ENCODE measurements at places on chromosomes 2 and 18.
A peak's percentile ranks its signal among the peaks of the same experiment; 100 is the strongest.

GRCh38 chr2:158725441-158725891 lies 69.7 kb upstream of the DAPL1 start:
- DNase-seq, result no peak

DNA sequence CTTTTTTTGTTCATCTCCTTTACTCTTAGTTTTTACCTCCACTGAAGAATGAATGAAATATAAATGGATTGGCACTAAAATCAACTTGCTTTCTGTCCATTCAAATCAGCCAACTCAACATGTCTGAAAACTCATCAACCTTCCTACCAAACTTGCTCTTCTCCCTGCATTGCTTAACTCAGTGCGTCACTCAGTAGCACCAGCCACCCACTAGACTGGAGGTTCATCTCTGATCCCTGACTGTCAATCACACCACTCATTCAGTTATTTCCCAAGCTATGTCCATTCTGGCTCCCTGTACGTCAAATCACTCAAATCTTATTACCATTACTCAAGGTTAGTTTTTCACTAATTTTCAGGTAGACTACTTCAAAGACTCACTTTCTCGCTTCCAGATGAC lies 75.2 kb upstream of the RBMS1 start:
- DNase-seq, result no peak

DNA sequence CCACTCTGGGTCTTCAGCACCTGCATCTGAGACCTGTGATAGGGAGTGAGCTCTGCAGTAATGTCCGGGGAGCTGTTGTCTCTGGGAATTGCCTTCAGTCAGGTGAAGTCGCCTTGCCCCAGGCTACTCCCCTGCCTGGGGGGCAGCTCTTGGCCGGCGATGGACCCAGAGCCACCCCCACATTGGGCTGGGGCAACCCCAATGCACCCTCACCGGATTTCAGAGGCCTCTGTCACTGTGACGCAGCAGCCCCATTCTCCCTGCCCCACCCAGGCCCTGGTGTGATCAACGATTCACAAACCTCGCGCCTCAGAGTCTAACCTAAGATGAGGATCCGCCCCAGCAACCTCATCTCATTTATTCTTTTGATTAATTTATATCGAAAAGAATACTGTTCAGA lies 303.6 kb downstream of the NDUFA10 start:
- DNase-seq, result no peak

DNA sequence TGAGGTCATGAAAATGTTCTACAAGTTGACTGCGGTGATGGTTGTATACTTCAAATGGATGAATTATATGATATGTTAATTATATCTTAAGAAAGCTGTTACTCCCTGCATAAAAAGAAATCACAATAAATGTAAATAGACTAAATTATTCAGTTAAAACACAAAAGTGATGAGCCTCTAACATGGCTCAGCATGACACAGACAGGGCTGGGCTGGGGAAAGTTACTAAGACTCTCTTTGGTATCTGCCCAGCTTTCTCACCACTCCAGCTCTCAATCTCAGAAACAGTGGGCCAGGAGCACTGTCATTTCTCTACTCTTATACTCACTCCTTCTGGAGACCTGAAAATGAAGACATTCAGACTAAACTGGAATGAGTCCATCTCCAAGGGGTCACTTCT lies 3.5 kb downstream of the CYP27C1 start:
- no peak for DNase-seq

GRCh38 chr2:120526047-120526562 lies 180.2 kb downstream of the INHBB start:
- DNase-seq, result no peak

- peak; percentile 83 for DNase-seq
Observed at GRCh38 chr2:72953976-72954375, 36.7 kb downstream of the EMX1 start.

GRCh38 chr2:211930331-211930730 lies 608.3 kb downstream of the ERBB4 start:
- DNase-seq, result no peak

DNA sequence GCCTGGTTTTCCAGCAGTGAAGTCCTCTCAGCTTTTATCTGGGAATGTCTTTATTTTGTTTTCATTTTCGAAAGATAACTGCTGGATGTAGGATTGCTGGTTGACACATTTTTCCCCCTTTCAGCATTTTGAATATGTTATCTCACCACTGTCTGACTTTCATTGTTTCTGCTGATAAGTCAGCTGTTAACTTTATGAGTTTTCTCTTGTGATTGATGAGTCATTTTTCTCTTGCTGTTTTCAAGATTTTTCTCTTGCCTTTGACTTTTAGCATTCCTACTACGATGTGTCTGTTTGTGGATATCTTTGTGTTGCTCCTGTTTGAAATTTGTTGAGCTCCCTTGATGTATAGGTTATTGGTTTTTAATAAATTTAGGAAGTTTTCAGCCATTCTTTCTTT lies 85.5 kb downstream of the AGPS start:
- DNase-seq, result no peak

GRCh38 chr18:59871711-59872362 lies 28.0 kb upstream of the PMAIP1 start:
- no peak for DNase-seq

DNA sequence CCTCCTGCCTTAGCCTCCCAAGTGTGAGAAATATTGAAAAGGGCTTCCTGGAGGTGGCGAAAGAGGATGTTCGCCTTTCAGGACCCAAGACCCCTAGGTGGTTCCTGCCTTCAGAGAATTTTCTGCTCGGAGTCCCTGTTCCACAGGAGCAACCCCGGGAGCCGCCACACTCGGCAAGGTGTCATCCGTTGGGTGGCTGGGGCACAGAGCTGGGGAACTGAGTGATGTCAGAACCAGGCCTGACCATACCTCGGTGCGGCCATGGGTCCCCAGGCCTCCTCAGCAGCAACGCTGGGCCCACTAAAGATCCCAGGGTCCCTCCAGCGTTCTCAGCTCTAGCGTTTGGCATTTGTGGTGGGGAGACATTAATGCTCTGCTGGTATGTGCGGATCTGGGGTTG lies 23.7 kb upstream of the TAF1B start:
- DNase-seq, result no peak

- no peak for DNase-seq
Observed at GRCh38 chr18:70293166-70293565, 4.3 kb downstream of the SOCS6 start.

DNA sequence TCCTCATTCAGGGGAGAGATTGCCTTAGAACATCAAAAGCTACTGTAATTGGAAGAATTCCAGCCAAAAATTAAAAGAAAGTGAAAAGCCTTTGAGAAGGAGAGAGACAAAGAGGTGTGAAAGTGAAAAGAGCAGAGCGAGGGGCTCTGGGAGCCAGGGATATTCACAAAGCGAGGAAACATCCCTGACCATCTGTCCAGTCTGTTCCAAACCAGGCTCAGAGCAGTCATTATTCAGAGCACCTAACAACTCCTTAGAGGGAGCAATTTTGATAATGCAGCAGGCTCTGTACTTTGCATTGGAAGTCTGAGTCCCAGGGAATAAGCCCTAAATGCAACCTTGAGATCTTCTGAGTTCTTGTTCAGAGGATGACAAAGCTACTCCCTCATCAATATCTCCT lies 119.1 kb upstream of the LYPD1 start:
- DNase-seq, result no peak

GRCh38 chr2:235699576-235699975 lies 205.7 kb downstream of the AGAP1 start:
- no peak for DNase-seq

- DNase-seq, result no peak
Observed at GRCh38 chr2:168583064-168583709, 127.1 kb downstream of the CERS6 start.

- no peak for DNase-seq
Observed at GRCh38 chr18:46019936-46020335, 52.1 kb downstream of the PSTPIP2 start.

GRCh38 chr2:165837122-165837521 lies 43.1 kb upstream of the GALNT3 start:
- DNase-seq, result no peak

DNA sequence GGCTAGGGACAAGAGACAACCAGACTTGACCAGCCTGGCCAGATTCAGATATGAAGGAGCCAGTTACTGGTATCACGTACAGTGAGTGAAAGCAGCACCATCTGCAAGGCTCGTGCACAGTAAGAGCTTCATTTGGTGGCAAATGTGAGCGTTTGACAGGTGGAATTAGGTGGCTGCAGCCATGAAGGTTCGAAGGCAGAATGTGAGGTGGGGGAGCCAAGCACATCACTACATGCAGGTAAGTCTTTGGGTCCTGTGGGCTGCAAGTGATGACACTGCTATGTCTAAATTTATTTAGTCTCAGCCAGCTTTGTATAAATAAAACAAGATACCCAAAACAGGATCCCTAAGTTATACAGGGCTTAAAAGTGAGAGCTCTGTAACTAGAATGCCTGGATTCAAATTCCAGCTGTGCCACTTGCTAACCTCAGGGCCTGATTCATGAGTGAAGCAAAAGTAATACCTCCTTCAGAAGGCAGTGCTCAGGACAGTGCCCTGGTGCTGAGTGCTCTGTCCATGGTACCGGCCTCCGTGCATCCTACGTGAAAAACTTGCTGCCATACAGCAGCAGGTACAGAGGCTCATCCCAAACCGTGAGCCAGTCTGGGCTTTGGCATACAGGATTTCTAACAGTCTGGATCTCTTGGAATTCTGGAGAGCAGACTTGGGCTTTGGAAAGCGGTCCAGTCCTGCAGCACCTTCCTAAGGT lies 18.6 kb downstream of the DDX18 start:
- no peak for DNase-seq

DNA sequence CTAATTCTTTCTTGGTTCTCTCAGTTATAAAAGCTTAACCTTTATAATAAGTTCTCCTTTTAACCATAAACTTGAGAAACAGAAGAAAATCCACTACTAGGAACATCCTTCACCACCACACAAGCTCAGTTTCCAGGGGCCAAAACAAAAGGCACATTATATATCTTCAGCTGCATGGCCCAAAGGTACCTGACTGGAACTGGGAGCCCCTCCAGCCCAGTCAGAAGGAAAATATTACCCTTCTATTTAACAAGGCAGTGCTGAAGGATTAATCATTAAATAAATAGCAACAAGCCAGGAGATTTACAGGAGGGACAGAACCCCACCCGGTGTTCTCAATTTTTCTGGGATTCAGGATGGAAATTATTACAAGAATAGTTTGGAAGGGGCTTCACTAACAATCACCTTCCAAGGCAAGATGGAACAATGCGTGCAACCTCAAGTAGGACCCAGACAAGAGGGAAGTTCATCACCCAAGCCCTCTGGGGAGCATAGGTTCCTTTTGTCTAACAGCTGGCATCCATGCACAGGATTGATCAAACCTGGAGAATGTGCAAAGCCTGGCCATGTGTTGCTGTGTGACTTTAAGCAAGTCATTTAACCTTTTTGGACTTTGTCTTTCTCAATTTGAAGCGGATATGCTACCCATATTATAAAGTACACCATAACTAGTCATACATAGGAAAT lies 159.6 kb upstream of the SETBP1 start:
- DNase-seq, result no peak

DNA sequence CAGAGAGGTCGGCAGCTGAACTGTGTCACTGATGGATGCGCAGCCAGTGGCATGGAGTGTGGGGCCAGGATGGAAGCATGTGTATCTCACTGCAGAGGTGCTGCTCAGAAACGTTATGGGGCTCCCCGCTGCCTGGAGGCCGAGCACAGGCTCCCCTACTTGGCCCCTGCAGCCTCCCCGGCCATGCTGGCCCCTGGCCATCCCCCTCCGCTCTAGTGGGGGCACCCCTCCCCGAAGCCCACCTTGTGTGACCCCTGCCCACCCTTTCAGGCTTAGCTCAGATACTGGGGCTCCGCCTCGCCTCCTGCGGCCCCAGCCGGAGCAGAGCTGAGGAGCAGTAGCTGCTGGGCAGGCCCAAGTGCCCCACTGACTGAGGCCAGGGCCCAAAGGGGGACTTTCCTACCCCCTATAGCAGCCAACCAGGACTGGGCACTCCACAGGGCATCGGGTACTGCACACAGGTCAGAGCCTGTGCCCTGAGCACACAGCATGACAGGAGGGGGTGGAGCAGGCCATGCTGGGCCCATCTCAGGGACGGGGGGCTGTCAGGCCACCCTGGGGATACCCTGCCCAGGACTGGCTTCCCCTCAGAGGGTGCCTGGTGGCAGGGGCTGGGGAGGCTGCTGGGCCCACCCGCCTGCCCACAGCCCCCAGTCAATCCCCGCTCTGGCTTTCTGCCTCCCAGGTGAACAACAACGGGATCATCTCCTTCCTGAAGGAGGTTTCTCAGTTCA lies 31.3 kb downstream of the SNED1 start:
- DNase-seq, result no peak

GRCh38 chr2:29329899-29330298 lies 214.7 kb downstream of the CLIP4 start:
- no peak for DNase-seq

DNA sequence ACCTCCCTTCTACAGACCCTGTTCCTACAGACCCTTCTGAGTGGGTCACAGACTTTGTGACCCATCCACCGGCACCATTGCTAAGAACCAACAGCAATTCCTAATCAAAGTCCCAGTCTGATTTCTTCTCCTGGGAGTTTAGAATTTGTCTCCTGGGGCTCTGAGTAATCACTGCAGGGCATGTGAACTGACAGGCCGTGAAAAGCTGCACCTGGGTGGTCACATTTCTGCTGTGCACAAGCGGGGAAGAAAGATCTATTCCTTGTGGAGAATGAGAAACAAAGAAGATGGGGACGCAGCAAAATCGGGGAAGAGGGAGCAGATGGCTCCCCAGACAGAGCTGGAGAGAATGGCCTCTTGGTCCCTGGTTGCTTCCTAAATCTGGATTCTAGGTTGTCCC lies 151.0 kb downstream of the ARL4C start:
- DNase-seq, result no peak

DNA sequence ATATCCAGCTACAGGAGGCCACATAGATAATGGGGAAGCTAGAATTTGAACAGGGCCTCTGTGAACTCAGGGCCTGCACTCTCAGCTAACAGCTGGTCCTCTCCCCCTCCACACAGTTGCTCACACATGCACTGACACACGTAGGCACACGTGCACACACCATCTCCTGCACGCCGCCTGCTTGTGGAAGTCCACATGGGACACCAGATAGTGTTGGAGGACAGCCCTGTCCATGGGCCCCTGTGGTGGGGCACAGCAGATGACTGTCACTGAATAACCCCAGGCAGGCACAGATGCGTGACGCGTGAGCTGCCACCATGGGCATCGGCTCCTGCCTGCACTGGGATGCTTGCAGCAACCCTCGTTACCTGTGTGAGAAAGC lies 52.9 kb downstream of the ADI1 start:
- no peak for DNase-seq

GRCh38 chr2:128379021-128380015 lies 60.6 kb upstream of the HS6ST1 start:
- DNase-seq, result no peak

GRCh38 chr18:26506012-26506411 lies 42.3 kb downstream of the KCTD1 start:
- no peak for DNase-seq

- no peak for DNase-seq
Observed at GRCh38 chr2:161246281-161246680, 61.9 kb upstream of the PSMD14 start.

DNA sequence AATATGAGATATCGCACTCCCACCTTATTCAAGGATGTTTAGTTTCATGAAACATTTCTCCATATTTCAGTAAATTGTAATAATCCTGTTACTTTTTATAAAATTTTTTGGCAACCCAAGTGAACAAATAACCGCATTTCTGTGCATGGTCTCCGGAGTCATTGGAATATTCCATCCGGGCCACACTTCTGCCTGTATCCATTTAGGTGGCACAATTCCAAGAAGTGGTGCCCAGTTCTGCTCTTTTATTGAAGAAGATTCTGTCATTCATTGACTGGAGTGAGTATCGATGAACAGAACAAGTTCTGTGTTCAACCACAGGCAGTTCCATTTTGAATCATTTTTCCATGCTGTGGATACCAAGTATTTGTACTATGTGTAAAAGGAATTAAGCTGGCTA lies 26.6 kb upstream of the ICOS start:
- DNase-seq, result no peak
